ENCODE measurements at places on chromosomes 3 and 15. TPM values are rescaled to one million over a fixed set of nuclear protein-coding genes. Genes with fewer than 3 reads are reported as not detected.

SMAD6 gene
- 13.5 TPM for total RNA-seq

PLAAT1 gene
- total RNA-seq, result 5.7 TPM

HES1 gene
- 13.2 TPM for total RNA-seq

CGNL1 gene
- 26.0 TPM for total RNA-seq

PAK6 gene
- 6.8 TPM for total RNA-seq

KIF9 gene
- 8.0 TPM for total RNA-seq

GOLGA8R gene
- total RNA-seq, result 2.3 TPM

GRCh38 chr3:48478626-48479555, 25.1 kb downstream of the SHISA5 start:
- DNase-seq, result no peak

- DNase-seq, result no peak
Measured at GRCh38 chr3:83734656-83735055, 1224.1 kb upstream of the CADM2 start.

DNA sequence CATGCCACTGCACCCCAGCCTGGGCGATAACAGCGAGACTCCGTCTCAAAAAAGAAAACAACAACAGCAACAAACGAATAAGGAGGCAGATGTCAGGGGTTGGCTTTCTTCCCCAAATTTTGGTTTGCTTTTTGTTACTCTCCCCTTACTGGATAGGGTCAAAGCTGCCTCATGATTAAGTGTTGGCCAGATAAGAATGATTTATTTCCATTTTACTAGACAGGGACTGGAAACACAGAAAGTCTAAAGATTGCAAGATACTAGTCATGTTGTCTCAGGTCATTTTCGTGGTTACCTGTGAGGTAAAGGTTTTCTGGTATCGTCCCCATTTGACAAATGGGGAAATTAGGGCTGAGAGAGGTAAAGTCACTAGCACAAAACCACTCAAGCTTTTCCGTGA, 18.6 kb upstream of the ETV5 start:
- DNase-seq, result no peak

DNA sequence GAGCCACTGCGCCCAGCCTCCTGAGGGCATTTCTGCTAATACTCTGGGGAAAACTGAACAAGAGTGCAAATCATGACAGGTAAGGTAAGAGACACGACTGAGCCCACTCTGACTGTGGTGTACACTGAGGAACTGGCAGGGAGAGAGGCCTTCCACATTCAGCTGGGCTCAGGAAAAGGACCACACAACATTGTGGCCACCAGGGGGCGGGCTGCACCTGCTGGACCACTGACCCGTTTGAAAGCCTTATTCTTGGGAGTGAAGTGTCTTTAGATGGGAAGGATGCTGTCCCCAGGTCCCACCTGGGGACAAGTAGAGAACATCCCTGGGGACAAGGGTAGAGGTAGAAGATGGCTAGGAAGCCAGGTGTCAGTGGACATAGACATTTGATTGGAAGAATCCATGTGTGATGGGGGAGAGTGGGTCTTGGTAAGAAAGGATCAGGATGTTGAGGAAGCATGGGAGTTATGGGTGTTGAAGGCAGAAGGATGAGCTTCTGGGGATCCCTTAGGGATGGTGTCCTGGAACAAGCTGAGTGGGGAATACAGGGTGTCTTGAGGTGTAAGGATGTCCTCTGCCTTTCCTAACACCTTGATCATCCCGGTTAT, 6.2 kb upstream of the CTDSPL start:
- DNase-seq, result peak; percentile 89

GRCh38 chr15:39156646-39157250, 424.1 kb upstream of the THBS1 start:
- peak; percentile 31 for DNase-seq

DNA sequence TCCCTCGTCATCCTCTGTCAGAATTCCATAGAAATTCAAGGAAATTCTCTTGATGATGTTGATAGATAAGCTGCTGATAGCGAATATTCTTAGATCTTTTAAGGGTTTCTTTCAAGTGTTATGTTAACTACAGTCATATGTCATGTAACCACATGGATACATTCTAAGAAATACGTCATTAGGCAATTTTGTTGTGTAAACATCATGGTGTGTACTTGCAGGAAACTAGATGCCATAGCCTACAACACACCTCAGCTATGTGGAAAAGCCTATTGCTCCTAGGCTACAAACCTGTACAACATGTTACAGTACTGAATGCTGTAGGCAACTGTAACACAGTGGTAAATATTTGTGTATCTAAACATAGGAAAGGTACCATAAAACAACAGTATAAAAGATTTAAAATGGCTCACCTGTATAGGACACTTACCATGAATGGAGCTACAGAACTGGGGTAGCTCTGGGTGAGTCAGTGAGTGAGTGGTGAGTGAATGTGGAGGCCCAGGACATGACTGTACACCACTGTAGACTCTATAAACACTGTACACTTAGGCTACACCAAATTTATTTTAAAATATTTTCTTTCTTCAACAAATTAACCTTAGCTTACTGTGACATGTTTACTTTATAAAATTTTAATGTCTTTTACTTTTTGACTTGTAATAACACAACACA, 34.6 kb downstream of the GLDN start:
- no peak for DNase-seq

DNA sequence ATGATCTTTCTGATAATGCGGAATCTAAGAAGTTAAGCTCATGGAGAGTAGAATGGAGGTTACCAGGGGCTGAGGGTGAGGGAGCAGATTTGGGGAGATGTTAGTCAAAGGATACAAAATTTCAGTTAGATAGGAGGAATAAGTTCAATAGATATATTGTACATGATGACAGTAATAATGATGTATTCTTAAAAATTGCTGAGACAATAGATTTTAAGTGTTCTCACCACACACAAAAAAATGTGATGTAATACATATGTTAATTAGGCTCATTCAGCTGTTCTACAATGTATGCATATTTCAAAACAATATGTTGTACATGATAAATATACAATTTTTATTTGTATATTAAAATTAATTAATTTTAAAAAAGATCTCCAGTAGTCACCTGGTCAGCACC, 81.4 kb downstream of the PGPEP1L start:
- DNase-seq, result no peak

GRCh38 chr3:177106184-177106583, 91.1 kb downstream of the TBL1XR1 start:
- no peak for DNase-seq

- DNase-seq, result no peak
Measured at GRCh38 chr3:143514109-143514508, 334.2 kb downstream of the SLC9A9 start.

- no peak for DNase-seq
Measured at GRCh38 chr3:160822936-160823335, 66.9 kb downstream of the PPM1L start.

DNA sequence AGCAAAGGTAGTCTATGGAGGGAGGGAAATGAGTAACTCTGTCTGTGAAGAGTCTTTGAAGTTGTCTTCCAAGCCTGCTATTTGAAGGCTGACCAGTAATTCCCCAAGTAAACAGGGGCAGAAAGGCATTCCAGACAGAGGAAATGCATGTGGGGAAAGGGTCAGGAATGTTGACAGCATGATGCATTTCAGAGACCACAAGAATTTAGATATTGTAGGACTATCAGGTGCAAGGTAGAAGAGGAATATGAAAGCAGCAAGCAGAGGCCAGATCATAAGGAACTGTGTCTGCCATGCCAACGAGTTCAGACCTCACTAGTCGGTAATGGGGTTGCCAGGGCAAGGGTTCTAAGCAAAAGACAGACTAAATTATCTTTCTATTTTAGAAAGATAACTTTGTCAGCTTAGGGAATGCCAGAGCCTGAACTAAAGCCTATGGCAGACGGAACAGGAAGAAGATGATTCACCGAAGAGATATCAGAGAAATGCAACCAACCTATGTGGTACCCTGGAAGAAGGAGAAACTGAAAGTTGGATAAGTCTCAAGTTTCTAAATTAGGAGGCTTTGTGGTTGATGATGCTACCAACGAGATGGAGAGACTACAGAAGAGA, 327.0 kb upstream of the RORA start:
- no peak for DNase-seq

GRCh38 chr3:102224171-102224570, 210.6 kb upstream of the ZPLD1 start:
- DNase-seq, result no peak

DNA sequence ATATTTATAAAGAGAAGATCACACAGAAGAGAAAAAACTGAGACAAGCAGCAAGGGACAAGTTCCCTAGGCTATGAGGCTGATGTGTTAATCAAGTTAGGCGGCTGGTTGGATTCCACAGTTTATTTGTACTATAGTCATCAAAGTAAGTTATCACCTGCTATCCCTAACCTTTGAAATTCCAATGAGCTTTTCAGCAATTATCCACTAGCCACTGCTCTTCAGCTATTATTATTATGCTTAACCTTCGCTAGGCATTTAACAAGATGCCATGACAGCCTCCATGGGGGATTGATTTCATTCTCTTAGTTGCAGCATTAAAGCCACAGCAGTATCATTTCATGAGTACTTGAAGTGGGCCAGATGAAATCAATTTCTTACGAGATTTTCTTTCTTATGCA, 699.5 kb upstream of the NAALADL2 start:
- DNase-seq, result no peak

DNA sequence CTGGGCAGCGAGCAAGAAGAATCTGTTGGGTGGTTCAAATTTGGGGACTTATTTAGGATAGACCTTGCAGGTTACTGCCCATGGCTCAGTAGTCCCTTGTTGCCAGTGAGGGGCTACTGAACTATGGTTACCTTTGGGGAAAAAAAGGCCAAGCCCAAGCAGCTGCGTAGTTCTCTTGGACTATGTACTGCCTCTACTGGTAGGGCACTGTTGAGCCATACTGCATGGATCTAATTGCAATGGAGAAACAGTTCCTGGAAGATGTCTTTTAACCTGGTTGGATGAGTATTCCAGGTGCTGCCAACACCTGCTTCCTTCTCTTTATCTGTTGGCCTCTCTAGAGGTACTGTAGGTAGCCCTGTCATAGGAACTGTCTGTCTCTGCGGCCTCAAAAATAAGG, 671.9 kb upstream of the CBLB start:
- DNase-seq, result no peak

DNA sequence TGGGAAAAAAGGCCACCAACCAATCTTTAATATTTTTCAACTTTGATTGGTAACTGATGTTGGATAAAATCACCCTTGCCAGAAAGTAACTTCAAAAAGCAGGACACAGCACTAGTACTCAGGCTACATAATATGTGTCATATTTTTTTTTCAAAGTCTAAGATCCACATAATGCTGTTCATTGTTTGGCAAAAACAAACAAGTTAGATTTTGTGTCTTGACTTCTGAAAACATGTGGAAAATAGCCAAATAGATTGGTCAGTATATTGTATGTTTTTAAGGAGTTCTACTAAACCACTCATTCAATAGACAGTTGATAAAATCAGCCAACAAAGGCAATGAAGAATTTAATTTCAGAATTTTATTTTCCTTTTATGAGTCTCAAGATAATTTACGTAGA, 111.7 kb upstream of the CCDC54 start:
- DNase-seq, result no peak

DNA sequence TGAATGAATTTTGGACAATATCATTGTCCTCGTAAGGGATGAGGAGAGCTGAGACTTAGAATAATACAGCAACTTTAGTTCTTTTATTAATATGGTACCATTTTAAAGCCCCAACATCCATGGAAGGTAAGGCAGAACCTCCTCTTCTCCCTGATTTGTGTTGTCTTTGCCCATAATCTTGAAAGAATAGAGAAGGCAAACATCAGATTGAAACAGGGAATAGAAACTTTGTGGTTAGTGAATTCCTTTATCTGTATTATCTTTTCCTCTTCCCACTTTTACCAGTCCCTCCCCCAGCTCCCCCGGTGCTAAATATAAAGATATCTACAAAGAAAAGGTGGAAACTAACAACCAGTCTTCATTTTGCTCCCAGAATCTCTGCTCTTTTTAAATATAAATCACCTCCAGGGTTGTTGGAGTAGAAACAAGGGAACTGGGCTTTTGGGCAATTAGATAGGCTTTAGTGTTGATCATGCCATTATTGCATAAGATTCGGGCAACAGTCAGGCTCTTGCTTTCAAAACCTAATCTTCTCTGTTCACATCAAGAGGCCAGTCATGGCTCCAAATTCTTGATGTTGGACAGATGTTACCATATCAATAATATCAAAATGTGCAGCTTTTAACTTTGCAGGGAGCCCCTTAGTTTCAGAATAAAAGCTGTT, 32.5 kb downstream of the ITPR1 start:
- DNase-seq, result no peak

DNA sequence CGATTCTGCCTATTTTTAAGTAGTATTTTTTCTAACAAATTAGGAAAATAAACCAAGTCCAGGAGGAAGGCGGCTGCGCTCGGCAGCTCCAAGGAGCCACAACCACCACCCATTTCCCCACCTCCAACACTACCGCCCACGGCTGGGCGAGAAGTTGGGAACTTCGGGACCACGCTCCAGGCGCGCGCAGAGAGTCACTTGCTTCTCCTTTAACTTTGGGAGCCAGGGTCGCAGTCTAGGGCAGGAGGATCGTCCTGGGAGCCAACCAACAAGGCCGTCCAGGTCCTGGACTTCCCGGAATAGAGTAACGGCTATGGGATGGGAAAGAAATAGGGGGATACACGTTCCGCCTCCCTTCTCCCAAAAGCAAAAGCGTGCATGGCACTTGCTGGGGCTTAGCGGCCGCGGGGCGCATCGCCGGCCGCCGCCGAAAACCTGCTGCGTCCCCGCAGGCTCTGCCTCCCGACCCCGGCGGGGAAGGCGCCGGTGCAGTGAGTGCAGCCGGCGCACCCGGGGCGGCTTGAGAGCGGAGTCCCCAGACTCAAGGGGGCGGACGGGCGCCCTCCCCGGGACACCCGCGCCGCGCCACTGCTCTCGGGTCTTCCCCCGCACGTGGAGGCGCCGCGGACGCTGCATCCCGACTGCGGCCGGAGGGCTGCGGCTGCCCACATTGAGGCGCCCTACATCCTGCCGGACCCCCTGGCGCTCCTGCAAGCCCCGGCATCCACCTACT, 699 bp downstream of the MEGF11 start:
- no peak for DNase-seq

DNA sequence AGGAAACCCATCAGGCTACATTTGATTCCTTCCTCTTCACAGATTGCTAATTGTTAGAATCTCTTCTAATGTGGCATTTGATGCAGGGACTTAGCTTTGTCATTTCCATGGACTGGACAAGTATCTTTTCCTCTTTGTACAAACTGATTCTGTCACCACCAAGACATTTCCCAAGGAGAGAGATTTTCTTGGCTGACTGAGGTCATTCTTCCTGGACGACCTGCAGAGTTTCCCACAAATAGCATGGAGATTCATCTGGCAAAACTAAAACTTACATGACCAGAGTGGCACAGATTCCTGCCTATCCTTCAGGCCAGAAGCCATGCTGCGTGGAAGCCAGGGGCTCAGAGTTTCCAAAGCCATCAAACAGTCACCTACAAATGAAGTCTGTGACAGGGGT, 269.2 kb upstream of the LRTM1 start:
- no peak for DNase-seq

All from left cardiac atrium (tissue), 4 donors.